Fibroblast of skin of back (primary cell): ENCODE measurements at places on chromosomes 7 and 10.

DNA sequence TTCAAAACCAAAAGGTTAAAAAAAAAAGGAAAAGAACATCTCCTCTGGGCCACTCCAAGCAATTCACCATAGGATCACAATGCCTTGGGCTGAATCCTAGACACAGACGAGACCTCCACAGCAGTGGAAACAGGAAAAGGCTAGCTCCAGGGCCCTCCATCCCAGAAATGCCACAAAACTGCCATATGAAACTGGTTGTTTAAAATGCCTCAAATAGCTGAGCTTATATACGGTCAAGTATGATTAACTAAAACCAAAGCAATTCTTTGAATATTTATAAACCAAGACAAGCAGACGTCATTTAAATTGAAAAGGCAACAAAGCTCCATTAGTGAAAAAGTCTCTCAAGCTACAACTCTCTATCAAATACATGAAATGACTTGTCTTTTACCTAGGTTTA lies 63.1 kb downstream of the DOCK4 start:
- DNase-seq: peak; percentile 86

DNA sequence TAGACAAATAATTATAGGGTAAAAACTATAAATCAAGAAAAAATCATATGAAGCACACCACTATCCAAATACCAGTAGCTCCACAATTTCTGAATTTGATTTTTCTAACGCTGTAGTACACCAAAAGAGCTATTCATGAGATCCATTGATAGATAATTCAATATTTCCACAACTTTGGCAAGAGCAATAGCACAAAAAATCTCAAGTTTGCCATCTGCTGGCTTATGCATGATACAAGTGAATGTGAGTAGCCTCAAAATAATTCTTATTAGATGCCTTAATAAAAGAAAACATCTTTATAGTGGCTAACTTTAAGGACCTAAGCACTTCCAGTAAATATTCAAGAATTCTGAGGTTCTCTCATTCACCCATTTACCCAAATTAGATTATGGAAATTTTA lies 2.2 kb upstream of the TMEM196 start:
- DNase-seq: no peak

DNA sequence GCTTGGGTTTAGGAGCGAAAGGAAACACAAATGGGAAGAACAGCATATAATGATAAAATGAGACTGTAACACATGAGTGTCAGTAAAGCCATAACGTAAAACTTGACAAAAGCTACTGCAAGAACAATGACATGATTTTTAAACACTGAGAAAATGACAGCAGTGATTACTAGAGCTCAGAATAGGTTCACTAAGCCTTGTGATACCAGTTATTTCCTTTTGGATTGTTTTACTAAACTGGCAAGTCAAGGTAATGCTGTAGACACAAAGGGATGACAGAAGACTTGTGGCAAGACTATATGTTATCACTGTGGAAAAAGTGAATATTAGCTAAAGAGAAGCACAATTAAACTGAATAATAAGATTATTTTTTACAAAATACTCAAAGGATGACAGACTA lies 12.7 kb downstream of the NCOA4 start:
- DNase-seq: no peak

DNA sequence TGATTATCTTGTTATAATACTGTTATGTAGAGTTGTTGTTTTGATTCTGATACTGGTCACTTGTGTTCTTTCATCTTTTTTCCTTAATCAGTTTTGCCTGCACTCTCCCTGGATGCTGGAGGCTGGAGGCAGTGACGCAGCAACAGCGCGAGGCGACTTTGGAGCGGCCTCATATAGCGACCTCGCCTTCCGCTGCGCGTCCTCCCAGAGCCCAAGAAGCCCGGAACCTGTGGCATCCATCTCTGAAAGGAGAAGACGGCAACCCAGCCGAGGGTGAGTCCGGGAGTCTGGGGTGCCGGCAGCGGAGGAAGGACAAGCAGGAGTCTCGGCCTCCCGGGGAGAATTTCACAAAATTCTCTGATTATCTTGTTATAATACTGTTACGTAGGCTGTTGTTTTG lies 161.2 kb downstream of the ZNF33B start:
- DNase-seq: no peak

GRCh38 chr7:152128252-152128651 lies 102.8 kb downstream of the GALNT11 start:
- no peak for DNase-seq

DNA sequence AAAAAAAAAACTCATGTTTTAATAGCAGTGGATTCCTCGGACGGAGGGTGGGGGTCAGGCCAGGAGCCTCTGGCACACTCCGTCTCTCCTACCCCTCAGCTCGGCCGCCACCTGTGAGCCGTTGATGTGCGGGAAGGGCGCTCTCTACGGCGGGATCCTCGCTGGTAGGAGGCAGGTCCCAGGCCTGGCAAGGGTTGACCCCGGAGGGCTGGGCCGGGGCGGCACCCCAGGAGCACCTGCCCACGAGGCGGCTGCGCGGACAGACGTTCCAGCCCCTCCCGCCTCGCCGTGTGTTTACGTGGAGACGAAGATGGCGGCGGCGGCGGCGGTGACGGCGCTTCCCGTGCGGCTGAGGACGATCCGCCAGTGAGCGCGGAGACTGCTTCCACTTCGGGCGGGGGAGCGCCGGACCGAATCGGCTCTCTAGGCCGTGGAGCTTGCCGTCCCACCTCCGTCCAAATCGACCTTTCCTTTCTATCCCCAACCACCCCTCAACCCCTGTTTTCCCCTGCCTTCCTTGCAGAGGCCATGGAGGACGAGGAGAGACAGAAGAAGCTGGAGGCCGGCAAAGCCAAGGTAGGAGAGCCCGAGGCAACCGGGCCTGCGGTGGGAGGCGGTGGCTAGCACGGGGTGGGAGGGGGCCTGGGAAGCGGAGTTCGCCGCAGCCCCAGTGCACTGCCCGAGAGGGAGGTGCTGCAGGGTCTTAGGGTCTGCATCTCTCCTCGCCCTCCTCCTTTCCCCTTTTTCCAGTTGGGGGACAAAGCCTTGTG lies at the start of gene AKAP9:
Gene AKAP9, plus strand, starts transcription at position 291 of the 770 bp plus-strand sequence. Its CDS starts 238 bp downstream, at position 529.
- peak; percentile 71 for DNase-seq

DNA sequence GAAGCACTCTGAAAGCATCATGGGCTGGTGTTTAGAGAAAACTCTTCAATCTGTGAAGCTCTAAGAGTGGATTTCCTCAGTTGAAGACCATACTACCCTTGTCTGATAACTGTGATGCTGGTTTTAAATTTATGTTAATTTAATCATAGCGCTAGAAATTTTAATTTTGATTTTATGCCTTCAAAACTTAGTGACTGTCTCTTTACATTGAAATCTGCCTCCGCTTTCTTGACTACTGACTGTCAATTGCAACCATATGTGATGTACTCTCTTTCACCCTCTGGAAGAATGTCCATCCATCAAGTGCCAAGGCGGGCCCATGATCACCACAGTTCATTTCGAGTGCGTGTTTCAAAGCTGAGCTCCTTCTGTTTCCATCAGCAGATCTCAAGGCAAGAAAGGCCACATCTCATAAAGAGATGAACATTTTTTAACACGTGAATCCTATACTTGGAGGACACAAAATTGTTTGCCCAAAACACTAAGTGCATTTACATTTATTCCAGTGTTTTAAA lies 147.1 kb downstream of the ITGA8 start:
- DNase-seq: peak; percentile 12

DNA sequence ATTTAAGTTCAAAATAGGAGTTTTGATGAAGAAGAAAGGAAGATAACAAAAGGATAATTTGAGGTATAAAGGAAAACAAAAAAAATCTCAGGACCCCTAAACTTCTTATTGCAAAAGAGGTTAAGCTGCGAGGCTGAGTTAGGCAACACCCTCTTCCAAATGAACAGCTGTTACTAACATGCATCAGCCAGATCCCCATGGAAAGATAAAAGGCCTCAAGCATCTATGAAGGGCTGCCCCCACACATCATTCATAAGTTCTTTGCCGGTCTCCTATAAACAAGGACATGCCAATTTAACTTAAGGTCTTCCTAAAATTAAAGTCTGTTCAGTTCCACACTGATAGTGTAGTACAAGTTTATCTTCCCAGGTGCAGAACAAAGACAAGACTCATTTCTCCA lies 75.8 kb upstream of the IMMP2L start:
- DNase-seq: no peak

- DNase-seq: peak; percentile 81
These were observed 418.9 kb downstream of the MDFIC start for GRCh38 chr7:115340828-115341227.

DNA sequence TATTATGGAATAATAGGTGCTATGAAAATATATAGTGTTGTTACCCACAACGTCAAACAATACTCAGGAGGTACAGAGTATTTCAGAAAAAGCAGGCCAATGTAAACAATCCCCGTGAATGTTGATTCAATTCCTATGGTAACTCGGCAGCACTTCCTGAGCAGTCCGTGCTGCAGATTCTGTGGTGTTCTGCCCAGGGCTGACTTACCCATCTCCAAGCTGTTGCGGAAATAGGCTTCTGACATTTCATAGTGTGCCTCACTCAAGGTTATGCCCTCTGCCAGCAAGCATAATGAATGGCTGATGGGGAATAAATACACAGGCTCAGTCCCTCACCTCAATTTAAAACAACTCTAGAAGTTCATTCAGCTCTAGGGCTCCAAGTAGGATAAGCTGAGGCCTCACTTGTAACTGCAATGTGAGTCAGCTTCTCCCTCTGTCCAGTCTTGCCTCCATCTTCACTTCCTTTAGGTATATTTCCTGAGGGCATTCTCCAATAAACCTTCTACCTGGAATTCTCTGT lies 177.6 kb downstream of the GNAI1 start:
- DNase-seq: peak; percentile 72

DNA sequence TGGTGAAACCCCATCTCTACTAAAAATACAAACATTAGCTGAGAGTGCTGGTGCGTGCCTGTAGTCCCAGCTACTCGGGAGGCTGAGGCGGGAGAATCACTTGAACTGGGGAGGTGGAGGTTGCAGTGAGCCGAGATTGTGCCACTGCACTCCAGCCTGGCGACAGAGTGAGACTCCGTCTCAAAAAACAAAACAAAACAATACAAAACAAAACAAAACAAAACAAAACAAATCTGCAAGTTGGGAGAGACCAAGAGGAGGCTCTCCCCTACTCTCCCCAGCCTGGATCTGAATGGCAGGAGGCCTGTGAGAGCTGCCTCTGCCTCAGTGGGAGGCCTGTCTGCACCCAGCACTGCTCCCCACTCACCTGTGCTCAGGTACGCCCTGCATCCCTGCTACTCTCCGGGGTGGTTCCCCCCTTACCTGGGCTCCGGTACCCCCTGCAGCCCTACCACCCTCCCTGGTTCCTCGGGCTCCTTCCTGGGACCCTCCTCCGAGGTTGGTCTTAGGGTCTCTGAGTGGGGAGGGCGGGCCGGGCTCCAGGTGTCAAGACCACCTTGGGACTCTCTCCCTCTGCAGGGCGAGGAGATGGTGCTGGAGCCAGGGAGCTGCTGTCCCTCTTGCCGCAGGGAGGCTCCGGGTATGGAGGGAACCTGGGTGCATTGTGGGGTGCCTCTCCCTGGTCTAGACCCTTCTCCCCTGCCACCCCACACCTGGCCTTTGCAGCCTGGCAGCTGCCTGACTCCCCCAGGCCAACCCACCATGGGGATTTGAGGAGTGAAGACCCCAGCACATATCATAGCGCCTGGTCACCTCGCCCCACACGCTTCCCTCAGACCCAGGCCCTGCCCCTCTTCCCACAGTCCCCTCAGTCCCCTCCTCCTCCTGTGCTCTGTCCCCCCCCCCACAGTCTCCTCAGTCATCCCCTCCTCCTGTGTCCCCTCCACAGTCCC lies 9.5 kb upstream of the ZNF862 start:
- no peak for DNase-seq

GRCh38 chr10:111338805-111339204 lies 262.0 kb downstream of the ADRA2A start:
- no peak for DNase-seq

- DNase-seq: no peak
These were observed 27.0 kb downstream of the CDK6 start for GRCh38 chr7:92809397-92809759.

DNA sequence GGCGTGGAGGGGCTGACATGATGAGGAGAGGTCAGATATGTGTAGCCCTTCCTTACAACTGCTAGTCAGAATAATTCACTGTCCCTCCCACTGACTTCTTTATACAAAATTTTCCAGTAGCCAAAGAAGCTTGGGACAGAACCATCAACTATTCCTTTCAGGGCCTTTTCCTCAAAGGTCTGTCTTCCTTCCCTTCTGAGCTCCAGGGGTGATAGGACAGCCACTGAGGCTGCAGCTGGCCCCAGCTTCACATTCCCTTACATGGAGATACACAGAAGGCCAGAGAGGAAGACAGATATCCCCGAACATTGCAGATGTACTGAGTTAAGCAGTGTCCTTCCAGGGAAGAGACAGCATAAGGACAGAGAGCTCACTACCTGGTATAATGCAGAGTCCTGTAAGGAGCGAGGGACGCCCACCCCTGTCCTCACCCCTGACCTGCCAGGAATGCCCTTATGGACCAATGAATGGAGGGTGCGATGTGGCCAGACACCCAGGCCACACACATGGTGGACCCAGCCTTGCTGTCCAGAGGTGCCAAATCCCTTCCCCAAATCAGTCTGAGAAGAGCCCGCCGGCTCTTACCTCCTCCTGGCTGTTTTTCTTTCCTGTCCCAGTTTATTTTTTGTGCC lies 754.7 kb downstream of the GRID1 start:
- no peak for DNase-seq

GRCh38 chr7:2197436-2198155 lies 35.1 kb downstream of the MAD1L1 start:
- DNase-seq: no peak
